Activated CD8-positive, alpha-beta memory T cell treated with anti-CD3 and anti-CD28 coated beads for 4 hours (primary cell): ENCODE measurements at places on chromosomes 7 and 10.
A peak's percentile ranks its signal among the peaks of the same experiment; 100 is the strongest.

DNA sequence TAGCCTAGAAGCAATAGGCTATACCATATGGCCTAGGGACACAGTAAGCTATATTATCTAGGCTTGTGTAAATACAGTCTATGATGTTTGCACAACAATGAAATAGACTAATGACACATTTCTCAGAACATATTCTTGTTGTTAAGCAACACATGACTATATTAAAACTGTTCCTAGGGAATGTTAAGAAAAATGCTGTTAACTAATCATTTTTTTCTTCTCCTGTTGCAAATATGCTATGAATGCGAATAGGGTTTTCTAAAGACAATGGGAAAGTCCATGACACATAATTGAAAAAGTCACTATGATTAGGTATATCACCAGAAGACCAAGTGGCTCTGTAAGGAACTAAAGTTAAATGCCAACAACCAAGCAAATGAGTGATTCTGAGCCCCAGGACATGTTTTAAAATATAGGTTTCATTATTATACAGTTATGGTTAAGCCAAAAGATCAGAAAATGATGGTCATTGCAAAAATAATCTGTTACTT, 454.0 kb upstream of the SORCS1 start:
- DNase-seq, result no peak

- no peak for DNase-seq
Observed at GRCh38 chr10:116073510-116073909, 199.5 kb downstream of the GFRA1 start.

GRCh38 chr10:128693493-128694131, 567.4 kb upstream of the MKI67 start:
- DNase-seq, result no peak

DNA sequence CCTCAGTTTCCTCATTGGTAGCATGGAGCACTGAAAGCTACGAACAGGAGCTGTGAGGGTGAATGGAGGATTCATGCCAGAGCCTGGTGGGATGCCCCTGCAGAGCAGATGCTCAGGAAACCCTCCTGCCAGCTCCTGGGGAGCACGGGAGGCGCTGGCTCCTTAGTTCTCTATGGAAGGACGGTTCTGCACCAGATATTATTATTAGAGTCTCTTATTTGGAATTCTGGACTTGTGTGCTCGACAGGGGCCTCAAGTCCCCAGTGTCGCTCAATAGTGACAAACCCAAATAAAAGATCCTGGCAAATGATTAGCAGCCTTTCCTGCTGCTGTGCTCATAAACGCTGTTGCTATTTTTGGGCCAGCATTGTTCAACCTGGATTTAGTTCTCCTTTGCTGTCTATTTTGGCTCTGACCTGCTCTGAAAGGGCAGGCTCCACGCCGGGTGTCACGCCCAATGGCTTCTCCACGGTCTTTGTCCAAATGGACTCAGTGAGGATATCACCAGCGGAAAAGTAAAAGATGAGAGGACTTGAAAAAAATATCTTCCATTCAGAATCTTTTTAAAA, 23.0 kb upstream of the KLF6 start:
- DNase-seq, result no peak

GRCh38 chr10:4806534-4806933, 19.5 kb upstream of the AKR1E2 start:
- no peak for DNase-seq

GRCh38 chr7:105978035-105978434, 15.0 kb downstream of the CDHR3 start:
- DNase-seq, result no peak

DNA sequence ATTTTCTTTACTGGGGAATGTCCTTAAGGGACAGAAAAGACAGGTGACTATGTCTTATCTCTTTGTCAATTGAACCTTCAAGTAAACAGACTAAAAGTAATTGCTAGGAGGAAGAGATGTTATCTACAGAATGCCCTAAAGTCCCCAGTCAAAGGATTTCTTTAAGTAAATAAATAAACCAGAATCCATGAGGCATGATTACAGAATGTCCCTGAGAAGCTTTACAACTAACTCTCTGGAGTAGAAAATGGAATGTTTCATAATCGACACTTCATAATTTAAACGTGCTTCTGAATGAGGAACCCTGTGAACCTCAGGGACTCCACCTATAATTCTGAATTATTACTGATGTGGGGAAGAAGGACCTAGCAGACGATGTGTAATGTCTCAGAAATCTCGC, 187.9 kb upstream of the IMMP2L start:
- no peak for DNase-seq

- DNase-seq, result peak; percentile 29
Observed at GRCh38 chr7:151727579-151728285, 149.2 kb downstream of the PRKAG2 start.

DNA sequence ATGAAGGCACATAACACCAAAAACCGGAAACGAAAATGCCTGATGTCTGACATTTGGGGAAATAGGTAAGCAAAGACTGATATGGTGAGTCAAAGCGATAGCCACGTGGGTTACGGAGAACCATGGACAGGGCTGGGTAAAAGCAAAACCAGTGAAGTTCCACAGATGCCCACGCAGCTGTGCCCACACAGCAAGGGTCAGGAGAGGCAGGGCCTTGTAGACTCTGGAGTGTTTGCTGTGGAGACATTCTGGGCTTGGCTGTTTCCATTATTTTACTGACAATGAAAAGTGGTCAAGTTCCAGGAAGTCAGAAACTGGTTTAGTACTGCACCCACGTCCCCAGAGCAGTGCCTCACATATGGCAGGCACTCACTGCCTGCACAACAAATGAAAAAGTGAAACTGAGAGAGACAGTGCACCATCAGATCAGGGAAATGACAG, 148.7 kb downstream of the ZMYND11 start:
- DNase-seq, result no peak
